ENCODE measurements at places on chromosomes 4 and X.

- no peak for DNase-seq
Measured at GRCh38 chrX:68876731-68877130, 47.9 kb downstream of the EFNB1 start.

- DNase-seq: no peak
Measured at GRCh38 chrX:133994576-133994975, 9.2 kb upstream of the GPC3 start.

DNA sequence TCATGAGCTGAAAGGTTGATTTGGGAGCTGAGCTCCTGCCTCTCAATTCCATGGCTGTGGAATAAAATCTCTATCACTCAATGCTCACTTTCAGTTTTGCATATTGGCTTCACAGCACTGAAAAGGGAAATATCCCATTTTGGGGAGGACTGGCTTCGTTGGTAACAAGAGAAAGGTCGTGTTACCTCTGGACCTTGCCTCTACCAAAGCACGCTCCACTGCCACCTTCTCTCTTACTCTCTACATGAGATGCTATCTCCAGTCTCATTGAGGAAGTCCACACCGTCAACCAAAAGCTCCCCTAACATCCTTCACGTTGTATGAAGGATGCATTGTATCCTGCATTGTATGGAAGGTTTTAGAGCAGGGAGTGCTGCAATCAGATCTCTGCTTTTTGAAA is 195.0 kb upstream of the LDB2 start:
- DNase-seq: no peak

GRCh38 chr4:123618606-123619005 is 222.0 kb downstream of the SPRY1 start:
- no peak for DNase-seq

GRCh38 chr4:14070289-14070880 is 442.9 kb upstream of the BOD1L1 start:
- DNase-seq: no peak

GRCh38 chr4:120555058-120555457 is 367.5 kb downstream of the PRDM5 start:
- DNase-seq: no peak

GRCh38 chr4:149202117-149202516 is 613.5 kb downstream of the IQCM start:
- no peak for DNase-seq

DNA sequence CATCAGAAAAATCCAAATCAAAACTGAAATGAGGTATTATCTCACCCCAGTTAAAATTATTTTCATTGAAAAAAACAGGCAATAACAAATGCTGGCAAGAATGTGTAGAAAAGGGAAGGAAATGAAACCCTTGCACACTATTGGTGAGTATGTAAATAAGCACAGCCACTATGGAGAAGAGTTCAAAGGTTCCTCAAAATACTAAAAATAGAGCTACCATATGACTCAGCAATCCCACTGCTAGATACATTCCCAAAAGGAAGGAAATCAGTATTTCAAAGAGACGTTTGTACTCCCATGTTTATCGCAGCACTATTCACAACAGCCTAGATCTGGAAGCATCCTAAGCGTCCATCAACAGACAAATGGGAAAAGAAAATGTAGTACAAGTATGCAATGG is 932.4 kb downstream of the PCDH18 start:
- DNase-seq: no peak

GRCh38 chr4:26069218-26069617 is 155.2 kb downstream of the SMIM20 start:
- DNase-seq: peak; percentile 36

DNA sequence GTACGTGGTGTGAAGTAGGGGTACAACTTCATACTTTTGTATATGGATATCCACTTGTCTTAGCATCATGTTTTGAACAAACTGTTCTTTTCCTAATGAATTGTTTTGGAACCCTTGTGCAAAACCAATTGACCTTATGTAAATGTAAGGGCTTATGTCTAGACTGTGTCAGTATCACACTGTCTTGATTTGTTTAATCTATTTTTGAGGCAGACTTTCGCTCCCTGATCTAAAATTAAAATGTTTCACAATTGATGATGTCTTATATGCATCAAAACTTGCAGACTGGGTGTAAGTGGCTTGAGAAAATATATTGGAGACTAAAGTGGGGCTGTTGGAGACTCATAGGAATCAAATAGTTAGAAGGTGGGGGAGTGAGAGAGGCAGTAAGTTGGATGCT is 25.2 kb downstream of the REPS2 start:
- no peak for DNase-seq

DNA sequence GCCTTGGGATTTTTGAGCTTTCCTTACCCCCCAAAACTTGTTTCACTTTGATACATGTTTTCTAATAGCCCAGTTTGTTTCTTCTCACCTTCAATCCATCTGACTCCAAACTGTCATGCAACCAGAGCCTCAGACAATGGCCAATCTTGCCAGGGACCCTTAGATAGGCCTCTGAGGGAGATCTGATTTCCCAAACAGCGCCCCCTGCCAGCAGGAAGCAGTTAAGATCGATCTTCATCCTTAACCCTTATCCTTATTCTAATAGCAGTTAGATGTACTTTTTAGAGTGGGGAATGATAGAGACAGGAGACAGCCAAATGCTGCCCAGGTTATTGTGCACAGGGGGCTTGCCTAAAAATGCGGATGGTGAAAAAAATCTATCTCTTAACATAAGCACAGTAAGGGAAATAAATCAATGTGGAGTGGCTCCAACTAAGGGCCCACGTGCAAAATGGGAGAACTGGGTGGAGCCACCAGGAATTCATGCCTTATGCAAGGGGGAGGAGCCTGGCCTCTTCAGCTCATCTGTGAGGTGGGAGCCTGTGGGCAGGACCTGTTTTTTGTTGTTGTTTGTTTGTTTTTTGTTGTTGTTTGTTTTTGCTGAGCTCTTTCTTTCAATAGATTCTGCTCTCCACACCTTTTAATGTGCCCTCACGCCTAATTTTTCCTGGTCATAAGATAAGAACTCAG is 833.6 kb upstream of the AGA start:
- DNase-seq: no peak

GRCh38 chr4:74309223-74309622 is 953 bp downstream of the EPGN start:
- DNase-seq: no peak

DNA sequence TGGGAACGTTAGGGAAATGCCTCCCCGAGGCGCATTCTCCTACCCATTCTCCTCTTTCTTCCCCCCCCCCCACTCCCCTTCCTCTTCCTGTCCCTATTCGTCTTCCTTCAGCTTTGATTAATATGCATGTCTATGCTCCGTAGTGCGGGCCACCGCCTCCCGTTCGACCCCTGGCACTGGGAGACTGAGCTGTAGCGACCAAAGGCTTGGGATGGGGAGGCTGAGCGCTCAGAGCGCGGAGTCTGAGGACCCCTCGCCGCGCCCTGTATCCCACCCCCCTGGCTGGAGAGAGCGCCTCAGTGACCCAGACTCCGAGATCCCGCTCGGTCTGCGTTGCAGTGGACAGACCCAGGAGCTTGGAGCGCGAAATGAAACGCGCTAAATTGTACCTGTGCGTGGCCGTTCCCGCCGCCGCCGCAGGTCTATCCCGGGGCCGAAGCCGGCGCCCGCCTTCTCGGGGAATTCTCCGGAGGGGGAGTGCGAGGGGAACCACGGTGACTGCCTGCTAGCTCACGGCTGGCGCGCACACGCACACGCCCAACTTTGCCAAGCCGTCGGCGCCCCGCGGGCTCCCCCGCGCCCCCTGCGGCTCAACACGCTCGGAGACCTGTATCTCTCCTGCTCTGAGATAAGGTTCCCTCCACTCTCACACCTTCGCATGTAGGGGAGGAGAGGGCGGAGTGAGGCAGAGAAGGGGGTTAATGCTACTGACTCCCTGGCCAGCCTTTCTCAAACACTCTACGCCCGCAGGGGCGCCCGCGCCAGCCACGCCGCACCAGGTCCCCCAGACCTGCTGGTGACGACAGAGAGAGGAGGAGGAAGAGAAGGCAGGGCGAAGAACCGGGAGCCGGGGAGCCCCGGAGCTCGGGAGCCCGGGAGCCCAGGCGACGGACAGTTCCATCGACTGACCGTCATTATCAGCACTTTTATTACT is 1.5 kb upstream of the PTCHD1 start:
- no peak for DNase-seq

GRCh38 chr4:7807351-7807921 is 132.2 kb downstream of the AFAP1 start:
- DNase-seq: no peak

DNA sequence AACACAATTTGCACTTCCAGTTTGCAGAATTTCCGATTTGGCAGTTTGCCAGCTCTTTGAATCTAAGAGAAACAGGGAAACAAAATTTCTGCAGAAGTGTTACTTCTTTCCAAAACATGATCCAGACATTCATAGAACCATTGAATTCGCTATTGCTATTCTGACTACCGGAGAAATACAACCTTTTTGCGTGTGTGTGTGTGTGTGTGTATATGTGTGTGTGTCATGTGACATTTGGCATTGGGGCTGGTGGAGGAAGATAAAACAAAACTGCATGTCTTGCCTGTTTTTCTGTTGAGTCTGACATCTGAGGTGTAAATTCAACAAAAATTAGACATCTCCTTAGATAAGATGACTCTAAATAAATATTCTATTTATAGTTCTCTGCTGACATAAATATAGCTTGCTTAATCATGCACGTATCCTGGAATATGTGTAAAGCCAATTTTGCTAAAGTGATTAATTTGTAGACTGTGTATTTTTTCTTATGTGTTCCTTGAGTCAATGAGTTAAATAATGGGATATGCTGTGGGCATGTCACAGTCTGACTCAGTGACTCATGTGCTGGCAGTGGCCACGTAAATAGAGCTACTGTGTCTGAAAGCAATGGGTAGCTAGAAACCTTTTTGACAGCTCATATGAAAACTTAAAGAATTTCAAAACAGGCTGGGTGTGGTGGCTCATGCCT is 98.9 kb downstream of the HPGD start:
- DNase-seq: peak; percentile 11

DNA sequence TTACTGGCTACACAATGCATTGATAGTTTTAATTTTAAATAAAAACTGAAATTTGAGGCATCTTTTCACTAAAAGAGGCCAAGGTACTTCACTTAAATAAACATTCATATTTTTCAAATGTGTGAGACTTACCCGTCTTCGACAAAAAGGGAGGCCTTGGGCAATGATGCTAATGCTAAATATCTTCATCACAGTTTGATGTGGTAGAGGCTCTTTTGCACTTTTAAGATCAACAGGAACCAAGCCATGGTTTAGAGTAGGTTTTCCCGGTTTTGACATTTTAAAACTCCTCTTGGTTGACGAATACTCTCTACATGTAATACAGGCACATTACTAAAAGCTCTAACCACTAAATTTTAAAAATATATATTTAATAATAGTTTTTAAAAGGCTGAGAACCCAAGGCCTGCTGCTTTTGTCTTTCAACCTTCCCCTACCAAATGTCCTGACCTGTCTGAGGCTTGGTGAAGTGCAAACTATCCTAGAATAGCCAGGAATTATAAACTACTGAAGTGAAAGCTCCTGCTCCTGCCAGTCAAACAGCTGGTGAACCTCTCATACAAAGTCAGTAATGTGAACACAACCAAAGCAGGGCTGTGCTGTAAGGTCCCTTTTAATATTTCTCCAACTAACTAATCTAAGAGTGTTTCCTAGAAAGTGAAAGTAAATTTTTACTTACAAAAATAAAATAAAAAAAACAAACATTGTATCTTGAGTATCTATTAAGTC is 153.7 kb downstream of the FBXW7 start:
- no peak for DNase-seq

DNA sequence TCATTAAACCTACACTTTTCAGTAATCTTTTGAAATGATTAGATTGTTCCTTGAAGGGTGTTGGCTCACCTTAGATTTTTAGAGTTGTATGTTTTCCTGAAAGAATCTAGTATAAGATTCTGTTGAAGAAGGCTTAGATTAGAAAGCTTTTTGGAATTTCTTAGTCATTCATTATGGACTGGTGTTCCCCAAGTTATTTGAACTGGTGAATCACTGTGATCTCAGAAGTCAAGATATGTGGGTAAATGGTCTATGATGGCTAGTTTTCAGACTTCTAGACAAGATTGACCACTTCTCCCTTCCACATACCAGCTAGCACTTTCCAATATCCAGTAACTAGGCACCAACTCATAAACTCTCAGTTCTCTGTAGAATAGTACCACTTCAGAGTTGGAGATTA is 138.1 kb downstream of the KDM6A start:
- DNase-seq: no peak

DNA sequence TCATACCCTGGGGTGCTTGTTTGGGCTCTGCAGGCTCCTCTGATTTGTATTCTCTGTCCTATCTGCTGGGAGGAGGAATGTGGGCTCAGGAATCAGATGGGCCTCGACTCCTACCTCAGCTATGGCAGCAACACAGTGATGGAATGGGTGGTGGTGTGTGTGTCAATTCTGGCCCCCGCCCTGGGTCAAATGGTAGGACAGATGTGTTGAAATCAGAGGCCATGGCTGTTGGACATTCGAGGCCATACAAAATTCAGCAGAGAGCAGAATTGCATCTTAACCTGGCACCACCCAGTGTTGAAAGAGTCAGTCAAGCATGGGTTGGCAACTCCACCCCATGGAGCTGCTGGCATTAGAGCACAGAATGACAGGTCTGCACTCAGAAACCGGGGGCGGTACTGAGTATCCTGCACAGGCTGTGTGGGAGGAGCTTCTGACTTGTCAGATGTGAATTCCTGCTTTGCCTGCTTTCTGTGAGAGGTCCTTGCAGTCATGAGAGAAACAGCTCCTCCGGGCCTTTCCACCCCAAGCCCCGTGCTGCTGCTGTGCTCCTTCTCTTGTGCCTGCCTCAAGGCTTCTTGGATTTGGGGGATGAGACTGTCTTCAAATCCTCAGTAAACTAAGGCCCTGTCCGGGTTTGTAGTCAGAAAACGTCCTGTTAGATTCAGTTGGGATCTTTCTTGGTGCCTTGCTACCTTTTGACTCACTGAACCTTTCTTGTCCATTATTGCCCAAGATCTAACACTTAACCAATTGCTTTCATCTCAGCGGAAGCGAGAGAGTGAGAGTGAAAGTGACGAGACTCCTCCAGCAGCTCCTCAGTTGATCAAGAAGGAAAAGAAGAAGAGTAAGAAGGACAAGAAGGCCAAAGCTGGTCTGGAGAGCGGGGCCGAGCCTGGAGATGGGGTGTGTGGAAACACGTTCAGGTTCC is 13.0 kb downstream of the DKC1 start:
- DNase-seq: no peak

DNA sequence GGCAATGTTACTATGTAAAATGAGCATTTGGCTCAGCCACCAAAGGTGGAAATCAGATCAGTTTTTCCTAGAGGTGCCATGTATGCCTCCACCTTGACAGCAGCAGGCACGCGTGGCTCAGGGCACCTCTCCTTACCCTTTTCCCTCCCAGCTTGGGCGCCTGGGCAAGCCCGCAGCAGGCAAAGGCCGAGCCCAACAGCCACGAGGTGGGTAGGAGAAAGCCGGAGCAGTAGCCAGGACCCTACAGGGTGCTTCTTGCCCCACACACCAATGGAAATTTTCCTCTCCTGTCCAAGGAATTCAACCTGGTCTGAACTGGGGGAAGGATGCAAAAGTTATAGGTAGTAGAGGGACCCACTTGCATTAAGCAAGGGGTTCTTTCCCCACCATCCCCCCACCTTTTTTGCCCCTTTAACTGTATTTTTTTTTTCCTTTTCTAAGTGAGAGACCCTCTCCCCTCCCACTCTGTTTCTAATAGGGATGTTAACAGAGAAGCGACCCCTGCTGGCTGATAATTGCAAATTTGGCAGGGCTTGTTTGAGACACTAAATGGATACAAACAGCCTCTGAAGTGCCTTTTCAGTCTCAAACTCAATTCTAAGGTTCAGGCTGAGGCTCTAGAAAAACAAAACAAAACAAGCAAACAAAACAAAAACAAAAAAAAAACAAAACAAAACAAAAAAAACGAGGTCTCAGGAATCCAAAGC is 895.1 kb downstream of the PCDH18 start:
- no peak for DNase-seq

GRCh38 chr4:123127875-123128274 is 205.5 kb upstream of the NUDT6 start:
- no peak for DNase-seq
